ENCODE measurements at places on chromosomes 13 and 19. TPM values are rescaled to one million over a fixed set of nuclear protein-coding genes. Genes with fewer than 3 reads are reported as not detected.

DNA sequence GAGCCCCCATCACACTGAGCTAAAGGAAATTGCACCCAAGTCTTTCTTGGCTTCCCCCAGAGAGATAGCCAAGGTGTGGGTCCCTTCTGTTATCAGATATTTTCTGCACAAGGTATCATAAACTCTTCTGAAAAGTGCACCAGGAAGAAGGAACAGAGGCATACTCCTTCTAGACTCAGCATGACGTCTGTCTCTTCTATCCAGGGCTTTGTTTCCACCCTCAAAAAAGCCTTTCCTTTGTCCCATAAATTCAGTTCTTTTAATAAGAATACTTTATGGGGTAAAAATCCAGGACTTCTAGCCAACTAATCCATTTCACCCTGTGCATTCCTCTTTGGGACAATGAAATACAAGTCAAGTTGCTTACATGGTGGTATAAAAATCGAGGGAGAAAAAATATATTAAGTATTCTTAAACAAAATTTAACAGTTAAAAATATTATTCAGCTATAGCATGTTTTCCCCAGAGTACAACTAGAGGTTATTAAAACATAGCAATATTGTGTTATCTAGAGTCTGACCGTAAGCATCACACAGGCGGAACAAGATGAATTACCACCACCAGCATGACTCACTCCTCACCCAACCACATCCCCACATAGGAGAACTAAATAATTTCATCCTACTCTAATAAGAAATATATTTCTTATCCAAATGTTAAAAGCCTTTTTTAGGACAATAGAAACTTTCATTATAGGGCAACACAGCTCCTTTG, 79.9 kb upstream of the GPC6 start:
- DNase-seq: peak; percentile 10

The ZNF701 gene
- 5.2 TPM for total RNA-seq

- DNase-seq: peak; percentile 76
These were observed 6.9 kb upstream of the ATF5 start for GRCh38 chr19:49921871-49922795.

The LHB gene
- 1.8 TPM for total RNA-seq

GRCh38 chr19:18775586-18776287, 15.4 kb downstream of the COMP start:
- peak; percentile 86 for DNase-seq

- peak; percentile 43 for DNase-seq
These were observed 65.1 kb downstream of the KCNRG start for GRCh38 chr13:50080203-50080910.

DNA sequence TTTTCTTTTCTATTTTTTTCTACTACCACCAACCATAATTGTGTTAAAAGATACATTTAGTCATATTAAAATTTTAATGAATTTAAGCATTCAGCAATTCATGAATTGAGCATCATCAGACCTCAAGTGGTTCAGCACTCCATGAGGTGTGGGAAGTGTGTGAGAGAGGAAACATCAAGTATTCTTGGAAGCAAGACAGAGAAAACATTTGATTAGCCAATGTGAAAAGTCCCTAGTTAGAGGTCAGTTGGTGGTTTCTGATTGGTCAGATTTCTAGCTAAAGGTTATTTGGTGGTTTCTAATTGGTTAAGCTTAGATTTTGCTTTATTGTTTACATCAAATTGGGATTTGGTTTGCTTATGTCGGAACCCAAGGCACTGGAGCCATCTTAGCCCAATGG, 134.7 kb downstream of the KLF5 start:
- no peak for DNase-seq

- DNase-seq: peak; percentile 86
These were observed 43.6 kb upstream of the LSM14A start for GRCh38 chr19:34128558-34129250.

The OR10H1 gene
- not detected for total RNA-seq

The SWSAP1 gene
- total RNA-seq: 2.7 TPM

The BLVRB gene
- 135 TPM for total RNA-seq

GRCh38 chr13:26484196-26484595, 73.3 kb upstream of the WASF3 start:
- no peak for DNase-seq

DNA sequence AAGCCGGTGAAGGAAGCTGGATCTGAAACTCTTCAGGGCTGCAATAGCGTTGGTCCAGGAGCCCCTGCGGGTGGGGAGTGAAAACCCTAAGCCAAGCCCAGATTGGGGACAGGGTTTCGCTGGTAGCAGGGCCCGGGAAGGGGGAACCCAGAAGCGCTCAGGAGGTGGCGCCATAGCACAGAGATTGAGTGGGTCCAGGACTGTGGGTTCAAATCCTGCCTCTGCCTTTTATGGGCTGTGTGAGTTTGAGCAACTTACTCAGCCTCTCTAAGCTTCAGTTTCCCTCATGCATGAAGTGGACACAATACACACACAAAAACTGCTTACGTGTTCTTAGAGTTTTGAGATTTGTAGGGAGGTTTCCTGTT, 8.3 kb upstream of the SYCN start:
- no peak for DNase-seq

DNA sequence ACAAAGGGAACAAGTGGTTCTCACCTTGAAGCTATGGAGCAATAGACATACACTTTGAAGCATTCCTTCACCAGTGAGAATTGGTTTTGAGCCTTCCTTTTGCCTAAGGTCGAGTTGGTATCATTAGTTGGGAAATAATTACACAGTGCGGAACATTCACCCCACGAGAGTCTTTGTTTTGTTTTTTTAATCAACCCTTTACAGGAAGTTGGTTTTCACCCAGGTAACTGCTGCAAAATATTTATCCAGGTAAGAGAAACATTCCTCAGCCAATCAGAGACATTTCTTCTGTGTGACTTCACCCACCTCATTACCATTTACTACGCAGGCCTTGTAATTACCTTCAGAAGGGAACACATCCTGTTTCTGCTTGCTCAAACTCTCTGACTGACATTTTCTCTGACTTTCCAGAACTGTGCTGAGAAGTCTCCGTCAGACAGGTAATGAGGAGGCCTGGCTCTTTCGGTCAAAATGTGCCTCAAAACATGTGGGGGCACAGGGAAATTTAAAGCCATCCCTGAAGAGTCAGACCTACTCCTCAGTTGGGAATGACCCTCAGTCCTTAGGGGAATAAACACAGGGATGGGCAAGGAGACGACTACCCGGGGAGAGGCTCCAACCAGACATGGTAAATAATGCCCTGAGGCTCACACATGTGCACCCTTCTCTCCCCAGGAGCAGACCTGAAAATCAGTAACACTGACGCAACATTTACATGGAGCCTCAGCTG, 22.7 kb upstream of the SERP2 start:
- no peak for DNase-seq

- no peak for DNase-seq
These were observed 1.6 kb downstream of the ELAVL3 start for GRCh38 chr19:11479090-11479897.

GRCh38 chr13:52744842-52745375, 5.3 kb upstream of the CNMD start:
- no peak for DNase-seq

The ANKLE1 gene
- total RNA-seq: 0.71 TPM

- peak; percentile 3 for DNase-seq
These were observed 2.6 kb downstream of the NEK3 start for GRCh38 chr13:52156724-52157261.

The CYP4F8 gene
- not detected for total RNA-seq

The GPR4 gene
- total RNA-seq: 0.02 TPM

GRCh38 chr13:110616103-110617101, 1.1 kb downstream of the NAXD start:
- DNase-seq: peak; percentile 68

The TNFRSF19 gene
- 55.5 TPM for total RNA-seq

The VSTM1 gene
- not detected for total RNA-seq

DNA sequence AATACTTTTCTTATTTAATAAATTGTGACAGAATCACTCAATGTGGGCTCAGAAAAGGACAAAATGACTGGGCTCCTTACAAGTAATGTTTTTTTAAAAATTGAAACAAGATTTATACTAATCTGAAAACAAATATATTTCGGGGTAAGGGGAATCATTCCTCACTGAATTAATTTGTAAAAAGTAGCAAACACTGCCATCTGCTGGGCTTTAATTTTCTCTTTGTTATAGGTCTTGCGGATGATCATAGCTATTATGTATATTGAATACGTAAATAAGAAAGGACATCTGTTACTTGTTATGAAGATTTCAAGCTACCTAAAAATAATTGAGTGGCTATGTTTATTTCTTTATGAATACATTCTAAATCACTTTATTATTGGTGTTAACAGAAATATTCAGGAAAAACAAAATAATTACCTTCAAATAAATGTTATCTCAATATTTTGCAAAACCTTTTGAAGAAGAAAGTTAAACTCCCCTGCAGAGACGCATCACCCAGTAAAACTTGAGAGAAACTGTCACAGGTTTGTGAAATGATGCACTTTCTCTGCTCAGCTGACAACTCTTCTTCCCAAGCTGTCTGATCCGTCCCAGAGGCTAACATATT, 17.8 kb upstream of the ENOX1 start:
- peak; percentile 60 for DNase-seq

The MYH14 gene
- not detected for total RNA-seq

The MBD3L2 gene
- not detected for total RNA-seq

DNA sequence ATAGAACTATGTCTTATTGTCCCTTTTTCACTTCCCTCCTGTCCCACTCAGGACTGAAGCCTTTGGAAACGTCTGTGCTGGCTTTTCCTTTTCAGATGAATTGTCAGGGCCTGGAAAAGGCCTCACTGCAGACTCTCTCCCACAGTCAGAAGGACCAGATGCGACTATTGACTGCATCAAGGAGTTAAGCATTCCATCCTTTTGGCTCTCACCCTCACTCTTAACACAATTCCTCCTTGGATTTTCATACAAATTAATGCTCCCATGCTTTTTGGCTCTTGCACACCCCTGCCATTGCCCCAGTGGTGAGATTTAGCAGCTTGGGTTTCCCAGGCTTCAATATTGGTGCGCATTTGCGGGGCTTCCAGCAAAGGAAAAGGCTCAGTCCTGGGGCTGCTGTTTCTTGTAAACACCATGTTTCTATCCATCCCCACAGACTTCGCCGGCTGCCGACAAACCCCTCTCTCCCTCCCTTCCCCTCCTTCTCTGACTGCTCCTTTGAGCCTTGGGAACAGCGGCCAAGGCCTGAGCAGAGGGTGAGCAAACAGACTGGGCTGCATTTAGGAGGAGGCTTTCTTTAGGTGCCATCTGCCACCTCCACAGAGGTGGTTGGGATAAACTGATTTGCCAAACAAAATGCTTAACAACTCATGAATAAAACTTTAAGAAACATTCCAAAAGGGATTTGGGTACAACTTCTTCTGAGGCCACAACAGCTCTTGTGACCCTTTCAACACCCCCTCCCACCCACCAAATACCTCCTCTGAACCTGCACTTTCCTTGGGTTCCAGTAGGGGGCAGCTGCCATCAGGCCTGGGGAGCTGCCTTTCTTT, 48.6 kb upstream of the PCDH8 start:
- DNase-seq: no peak

- no peak for DNase-seq
These were observed 70.3 kb downstream of the MAP4K1 start for GRCh38 chr19:38547421-38547820.

DNA sequence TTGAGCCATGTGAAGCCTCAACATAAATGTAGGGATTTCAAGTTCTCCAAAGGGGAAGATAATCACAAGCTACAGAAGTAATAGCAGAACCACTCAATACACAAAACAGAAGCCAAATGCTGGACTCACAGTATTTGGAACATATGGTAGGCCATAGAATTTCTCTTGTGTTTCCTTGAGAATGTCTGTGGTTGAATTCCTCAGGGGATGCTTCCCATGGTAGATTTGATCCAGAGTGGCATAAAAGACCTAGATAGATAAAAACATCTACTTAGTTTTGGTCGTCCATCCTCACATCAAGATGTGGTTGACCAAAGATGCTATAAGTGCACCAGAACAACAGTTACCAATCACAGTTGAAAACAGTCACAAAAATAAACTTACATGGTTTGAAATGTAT, 83.4 kb downstream of the MIPEP start:
- DNase-seq: no peak

- no peak for DNase-seq
These were observed 133.4 kb upstream of the NBEA start for GRCh38 chr13:34808649-34809048.

DNA sequence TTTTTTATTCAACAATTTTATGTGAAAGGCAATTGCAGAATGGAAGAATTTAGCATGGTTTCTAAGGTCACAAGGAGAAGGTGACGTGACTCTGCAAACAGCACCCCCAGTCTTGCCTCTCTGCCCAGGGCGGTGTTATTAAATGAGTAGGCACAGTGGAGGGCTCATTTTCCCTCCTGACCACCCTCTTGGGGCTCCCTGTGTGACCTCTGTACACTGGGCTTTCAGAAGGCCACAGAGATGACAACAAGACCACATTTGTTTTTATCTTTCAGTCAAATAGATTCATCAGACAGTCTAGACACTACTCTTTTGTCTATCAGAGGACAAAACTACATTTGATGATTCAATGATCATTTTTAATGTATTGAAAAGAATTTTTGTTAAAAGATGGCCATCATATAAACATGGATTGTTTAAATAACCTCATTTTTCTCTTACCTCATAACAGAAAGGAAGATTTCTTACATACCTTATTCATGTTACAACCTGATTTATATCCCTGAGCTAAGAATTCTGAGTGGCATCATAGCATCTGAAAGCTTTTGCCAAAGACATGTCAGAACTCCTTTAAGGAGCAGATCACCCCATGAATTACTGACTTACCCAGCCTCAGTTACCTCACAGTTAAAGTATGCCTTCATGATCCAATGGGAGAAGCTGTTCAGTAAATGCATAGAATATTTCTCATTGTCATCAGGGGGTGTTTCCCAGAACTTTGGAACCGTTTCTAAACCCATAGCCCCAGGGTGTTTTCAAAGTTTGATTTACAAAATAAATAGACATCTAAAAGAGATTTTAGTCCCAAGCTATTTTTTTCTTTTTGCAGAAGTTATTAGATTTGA, 184.0 kb upstream of the RFC3 start:
- no peak for DNase-seq

The CCDC159 gene
- total RNA-seq: 7.9 TPM

DNA sequence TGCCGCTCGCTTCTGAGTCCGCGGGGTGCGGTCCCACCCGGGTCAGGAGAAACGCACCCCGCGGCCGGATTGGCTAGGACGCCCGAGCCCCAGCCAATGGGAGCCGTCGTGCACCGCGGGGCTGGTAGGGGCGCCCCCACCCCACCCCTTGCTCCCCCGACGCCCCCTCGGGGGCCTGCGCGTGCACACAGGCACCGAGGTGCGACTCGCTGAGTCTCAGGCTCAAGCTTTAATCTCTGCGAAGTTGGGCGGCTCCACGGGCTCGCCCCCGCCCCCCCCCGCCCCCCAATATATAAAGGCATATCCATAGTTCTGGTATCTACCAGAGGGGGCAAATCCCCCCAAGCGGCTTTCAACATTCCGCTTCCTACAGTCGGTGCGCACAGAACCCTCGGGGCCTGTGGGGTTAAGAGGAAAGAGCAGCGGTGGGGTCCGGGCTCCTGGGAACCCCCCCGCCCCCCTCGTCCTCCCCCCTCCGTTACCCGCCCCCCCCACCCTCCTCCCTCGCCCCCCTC, at the start of gene COX6B2:
Gene COX6B2, minus strand, starts transcription at position 22 of the 515 bp plus-strand sequence. CDS start 198 bp downstream, outside the sequence.
- no peak for DNase-seq
